NCI-H82 (cell line): ENCODE measurements at places on chromosomes 7 and 10.
A peak's percentile ranks its signal among the peaks of the same experiment; 100 is the strongest.

DNA sequence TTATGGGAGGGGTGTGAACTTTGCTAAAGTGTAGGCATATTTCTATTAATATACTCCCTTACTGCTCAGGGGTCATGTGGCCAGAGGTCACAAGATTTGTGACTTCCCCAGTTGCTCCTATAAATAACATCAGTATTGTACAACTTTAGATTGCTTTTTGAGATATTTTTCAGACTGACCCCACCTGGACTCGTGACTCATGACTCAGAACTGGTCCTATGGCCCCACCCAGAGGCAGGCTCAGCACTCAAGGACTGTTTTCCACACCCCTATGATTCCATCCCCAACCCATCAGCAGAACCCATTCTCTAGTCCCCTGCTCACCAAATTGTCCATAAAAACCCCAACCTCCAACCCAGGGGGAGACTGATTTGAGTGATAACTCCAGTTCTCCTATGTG is 2.7 kb upstream of the CUL2 start:
- no peak for DNase-seq

GRCh38 chr10:100446130-100446761 is 16.6 kb upstream of the WNT8B start:
- no peak for DNase-seq

GRCh38 chr10:68049289-68050078 is 25.6 kb downstream of the HERC4 start:
- peak; percentile 58 for DNase-seq

- no peak for DNase-seq
Observed at GRCh38 chr10:101563497-101564040, 24.5 kb downstream of the POLL start.

DNA sequence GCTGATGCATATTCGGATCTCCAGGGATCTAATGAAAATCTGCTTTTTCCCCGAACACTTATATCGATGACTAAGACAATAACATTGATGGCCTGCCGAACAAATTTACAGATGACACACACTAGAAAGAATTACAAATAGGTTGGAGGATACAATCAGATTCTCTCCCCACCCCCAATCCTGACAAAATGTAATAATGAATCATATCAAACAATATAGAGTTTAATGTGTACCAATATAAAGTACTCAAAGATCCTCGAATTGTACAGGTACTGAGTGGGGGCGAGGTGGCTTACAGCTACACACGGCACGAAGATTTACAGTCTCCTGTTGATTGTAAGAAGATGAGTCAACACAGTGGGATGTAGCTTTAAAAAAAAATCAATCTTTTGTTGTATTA is 182.7 kb upstream of the MKLN1 start:
- DNase-seq = no peak

GRCh38 chr10:107133656-107134055 is 30.9 kb downstream of the SORCS1 start:
- no peak for DNase-seq

GRCh38 chr7:28754027-28754426 is 204.1 kb downstream of the TRIL start:
- no peak for DNase-seq
